ENCODE measurements at places on chromosomes 5 and 9. TPM values are rescaled to one million over a fixed set of nuclear protein-coding genes. Genes with fewer than 3 reads are reported as not detected.
A peak's percentile ranks its signal among the peaks of the same experiment; 100 is the strongest.

The TGFBI gene
- 480 TPM for polyA plus RNA-seq

The GABRA6 gene
- polyA plus RNA-seq = not detected

- no peak overlapping the region for H3K27ac ChIP-seq
- H3K27me3 ChIP-seq = no peaks in the 10 kb centered on the region
- DNase-seq = no peak
- no peak overlapping the region for H3K4me3 ChIP-seq
These were observed 58.1 kb downstream of the ANGPTL2 start for GRCh38 chr9:127064335-127064734.

The RIOK2 gene
- 16.4 TPM for polyA plus RNA-seq

The ADAMTS12 gene
- polyA plus RNA-seq = not detected

The GAPT gene
- 103 TPM for polyA plus RNA-seq

DNA sequence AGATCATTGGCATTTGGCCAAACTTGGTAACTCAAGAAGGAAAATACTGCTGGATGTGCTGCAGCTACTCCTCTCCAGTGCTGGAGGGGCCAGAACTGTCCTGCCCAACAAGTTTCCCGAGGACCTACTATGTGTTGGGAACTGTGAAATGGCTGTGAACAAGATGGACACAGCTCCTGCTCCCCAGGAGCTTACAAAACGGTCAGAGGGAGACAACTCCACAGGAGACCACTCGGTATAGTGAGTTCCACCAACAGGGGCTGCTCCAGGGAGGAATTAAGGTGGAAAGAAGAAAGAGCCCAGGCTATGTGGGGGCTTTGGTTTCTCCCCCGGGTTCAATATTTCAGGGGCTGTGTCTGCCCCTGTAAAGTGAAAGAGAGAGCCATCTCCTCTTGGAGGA is 78.8 kb downstream of the GNA14 start:
- H3K27me3 ChIP-seq = no peaks in the 10 kb centered on the region
- no peak overlapping the region for H3K27ac ChIP-seq
- DNase-seq = no peak

GRCh38 chr9:136621019-136621733 is 41.5 kb upstream of the EGFL7 start:
- DNase-seq = peak; percentile 40
- no peaks in the 10 kb centered on the region for H3K36me3 ChIP-seq
- no peaks in the 10 kb centered on the region for H3K27me3 ChIP-seq
- peaks cover 81% of the 10 kb centered on the region for H3K4me1 ChIP-seq
- H3K4me3 ChIP-seq = peak overlapping the region; percentile 25
- peak overlapping the region; percentile 97 for H3K27ac ChIP-seq

DNA sequence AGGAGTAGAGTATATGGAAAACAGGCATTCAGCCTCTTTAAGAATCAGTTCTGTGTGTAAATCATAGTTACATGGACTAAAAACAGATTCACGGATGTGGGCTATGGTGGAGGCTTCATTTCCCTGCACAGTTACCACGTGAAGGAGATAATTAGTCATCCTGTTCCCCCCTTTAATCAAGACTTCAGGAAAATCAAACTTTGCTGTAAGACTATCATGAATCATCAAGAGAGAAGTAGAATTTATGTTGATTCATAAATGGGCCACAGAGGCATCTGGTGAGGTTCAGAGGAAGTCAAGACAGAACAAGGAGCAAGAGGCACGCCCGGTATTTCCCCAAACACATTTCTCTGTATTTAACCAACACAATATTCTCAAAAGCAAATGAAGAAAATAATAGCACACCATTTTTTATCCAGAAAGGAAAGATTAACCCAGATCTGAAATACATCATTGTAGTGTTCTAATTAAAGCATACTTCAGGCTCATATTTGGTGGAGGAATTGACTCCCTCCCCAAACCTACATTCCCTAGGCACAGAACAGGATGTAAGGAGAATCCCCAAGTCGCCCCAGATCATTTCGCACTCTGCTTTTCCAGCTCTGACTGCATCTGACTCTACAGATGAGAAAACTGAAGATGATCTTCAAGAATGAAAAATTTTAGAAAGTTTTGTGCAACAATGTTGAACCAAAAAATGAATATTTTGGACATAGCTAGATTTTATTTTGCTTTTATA is 175.8 kb upstream of the GAS1 start:
- DNase-seq = no peak
- no peaks in the 10 kb centered on the region for H3K27me3 ChIP-seq
- no peak overlapping the region for H3K27ac ChIP-seq
- no peak overlapping the region for H3K4me3 ChIP-seq

- no peak overlapping the region for H3K4me3 ChIP-seq
- H3K27me3 ChIP-seq = no peaks in the 10 kb centered on the region
- H3K27ac ChIP-seq = no peak overlapping the region
- no peak for DNase-seq
- no peaks in the 10 kb centered on the region for H3K36me3 ChIP-seq
- no peaks in the 10 kb centered on the region for H3K4me1 ChIP-seq
These were observed 308.5 kb downstream of the MAT2B start for GRCh38 chr5:163813900-163814299.

DNA sequence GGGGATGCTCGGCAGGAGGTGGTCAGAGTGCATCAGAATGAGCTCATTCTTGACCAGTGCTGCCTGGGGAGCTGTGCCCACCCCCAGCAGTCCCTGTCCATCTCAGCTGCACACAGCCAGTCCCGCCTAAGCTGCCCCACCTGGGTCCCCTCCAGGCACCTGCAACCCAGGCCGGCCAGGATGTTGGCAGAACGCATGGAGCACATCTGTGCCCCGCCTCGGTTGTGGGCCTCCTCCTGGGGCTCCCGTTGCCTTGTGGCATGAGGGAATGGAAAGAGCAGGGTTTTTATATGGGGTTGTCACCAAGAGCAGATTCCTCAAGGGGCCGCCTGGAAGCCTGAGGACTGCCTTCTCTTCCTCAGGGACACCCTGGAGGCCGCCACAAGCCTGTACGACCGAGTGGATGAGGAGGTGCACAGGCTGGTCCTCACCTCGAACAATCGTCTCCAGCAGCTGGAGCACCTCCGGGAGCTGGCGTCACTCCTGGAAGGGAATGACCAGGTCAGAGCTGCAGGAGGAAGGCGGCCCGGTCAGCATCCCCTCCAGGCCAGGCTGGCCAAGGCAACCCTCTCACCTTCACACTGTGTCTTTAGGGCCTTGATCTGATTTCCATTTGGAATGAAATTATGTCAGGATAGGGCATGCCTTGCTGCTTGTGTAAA is 34.8 kb upstream of the LRRC14B start:
- H3K4me3 ChIP-seq = no peak overlapping the region
- no peaks in the 10 kb centered on the region for H3K27me3 ChIP-seq
- H3K4me1 ChIP-seq = no peaks in the 10 kb centered on the region
- no peak overlapping the region for H3K27ac ChIP-seq
- DNase-seq = no peak

The MYOZ3 gene
- polyA plus RNA-seq = not detected

The PDZD2 gene
- polyA plus RNA-seq = not detected

GRCh38 chr5:143195491-143195890 is 208.0 kb downstream of the NR3C1 start:
- H3K27me3 ChIP-seq = no peaks in the 10 kb centered on the region
- H3K27ac ChIP-seq = peak overlapping the region; percentile 49
- peaks cover 13% of the 10 kb centered on the region for H3K4me1 ChIP-seq

The OR1J1 gene
- not detected for polyA plus RNA-seq

- no peaks in the 10 kb centered on the region for H3K27me3 ChIP-seq
- no peaks in the 10 kb centered on the region for H3K36me3 ChIP-seq
- peak overlapping the region; percentile 100 for H3K27ac ChIP-seq
- peak; percentile 36 for DNase-seq
These were observed 1.1 kb upstream of the FAF2 start for GRCh38 chr5:176446884-176447590.

DNA sequence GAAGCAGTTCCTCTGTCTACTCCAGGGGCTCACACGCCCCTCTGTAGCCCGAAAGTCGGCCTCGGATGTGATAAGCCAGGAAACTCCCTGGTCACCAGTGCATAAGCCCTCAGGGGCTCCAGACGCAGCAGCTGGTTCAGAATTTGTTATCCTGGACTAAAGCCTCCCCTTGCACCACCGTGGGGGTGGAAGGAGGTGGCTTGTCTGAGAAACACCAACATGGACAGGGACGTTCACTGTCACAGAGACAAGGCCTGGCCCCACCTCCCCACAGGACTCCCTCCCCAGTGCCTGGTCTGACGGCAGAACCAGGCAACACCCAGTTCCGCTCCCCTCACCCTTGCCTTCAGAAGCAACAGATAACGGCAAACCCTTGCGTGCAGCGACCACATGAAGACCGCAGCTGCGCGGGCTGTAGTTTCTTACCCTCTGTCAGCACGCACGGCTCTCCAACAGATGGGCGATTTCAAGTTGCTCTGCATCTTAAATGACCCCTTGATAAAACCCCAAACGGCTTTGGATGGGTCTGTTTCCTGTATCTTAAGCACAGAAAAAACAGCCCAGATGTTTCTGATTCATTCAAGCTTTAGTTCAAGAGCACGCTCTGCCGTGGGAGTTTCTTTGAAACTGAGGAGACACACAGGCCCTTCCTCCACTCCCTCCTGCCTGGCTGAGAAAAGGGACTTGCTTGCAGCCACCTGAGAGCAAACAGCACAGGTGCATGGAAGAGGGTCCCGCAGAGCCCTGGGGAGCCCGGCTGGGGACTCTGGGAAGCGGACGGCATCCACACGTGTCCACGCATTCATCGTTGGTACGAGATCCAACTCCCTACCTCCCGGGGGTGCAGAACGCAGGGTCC is 44.7 kb upstream of the NKD2 start:
- DNase-seq = no peak
- H3K27me3 ChIP-seq = no peaks in the 10 kb centered on the region

The PCDHB5 gene
- polyA plus RNA-seq = not detected

DNA sequence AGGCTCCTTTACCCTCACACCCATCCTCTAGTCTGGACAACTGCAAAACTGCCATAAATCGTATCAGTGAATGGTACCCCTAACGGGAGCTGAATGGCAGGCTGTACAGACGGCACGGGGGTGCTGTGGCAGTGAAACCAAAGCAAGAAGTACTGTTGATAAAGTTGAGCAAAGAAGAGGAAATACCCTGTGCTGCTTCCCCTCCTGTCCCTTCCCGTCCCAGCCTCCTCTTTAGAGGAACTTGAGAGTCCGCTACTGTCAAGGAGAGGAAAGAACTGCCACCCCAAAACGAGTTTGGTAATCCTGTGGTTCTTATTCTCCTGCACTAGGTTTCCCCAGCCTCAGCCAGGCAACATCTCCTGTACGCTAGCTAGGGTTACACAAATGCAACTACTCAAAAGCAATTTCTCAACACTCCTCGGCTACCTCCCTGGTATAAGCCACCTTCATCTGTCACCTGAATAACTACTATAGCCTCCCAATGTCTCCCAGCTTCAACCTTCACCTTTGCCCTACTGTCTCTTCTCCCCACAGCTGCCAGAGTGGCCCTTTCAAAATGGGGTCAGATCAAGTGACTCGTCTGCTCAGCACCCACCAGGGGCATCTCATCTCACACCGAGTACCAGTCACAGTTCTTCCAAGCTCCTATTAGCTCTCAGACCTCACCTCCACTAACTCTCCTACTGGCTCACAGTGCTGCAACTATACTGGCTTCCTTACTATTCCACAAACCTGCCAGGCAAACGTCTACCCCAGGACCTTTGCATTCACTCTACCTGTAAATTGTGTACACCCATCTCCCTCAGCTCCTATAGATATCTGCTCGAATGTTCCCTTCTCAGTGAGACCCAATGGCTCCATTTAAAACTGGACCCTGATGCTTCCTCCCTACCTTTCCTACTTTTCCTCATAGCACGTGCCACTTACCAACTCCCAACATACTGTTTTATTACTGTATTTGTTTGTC is 4.1 kb downstream of the GLRX start:
- H3K4me1 ChIP-seq = peaks cover 53% of the 10 kb centered on the region
- peak; percentile 84 for DNase-seq
- peaks cover 39% of the 10 kb centered on the region for H3K36me3 ChIP-seq
- peak overlapping the region; percentile 84 for H3K27ac ChIP-seq

DNA sequence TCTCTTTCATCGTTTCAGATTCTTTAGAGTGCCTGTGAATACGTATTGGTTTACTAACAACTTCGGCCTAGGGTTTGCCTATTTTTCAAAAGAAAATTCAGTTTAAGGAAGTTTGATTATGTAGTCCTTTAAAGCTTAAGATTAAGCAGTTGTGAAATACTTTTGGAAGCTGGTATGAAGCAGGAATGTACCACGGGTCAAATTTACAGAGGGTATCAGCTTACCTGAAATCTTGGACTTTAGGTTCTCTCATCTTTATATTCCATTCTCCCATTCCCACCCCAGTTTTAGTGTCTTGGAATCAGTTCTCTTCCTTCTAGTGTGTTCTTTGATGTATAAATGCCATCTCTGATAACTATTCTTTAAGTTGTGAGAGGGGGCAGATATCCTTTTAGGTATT is 53.2 kb downstream of the IQGAP2 start:
- H3K4me3 ChIP-seq = no peak overlapping the region
- H3K36me3 ChIP-seq = no peaks in the 10 kb centered on the region
- no peaks in the 10 kb centered on the region for H3K27me3 ChIP-seq
- H3K4me1 ChIP-seq = peaks cover 24% of the 10 kb centered on the region
- H3K27ac ChIP-seq = peak overlapping the region; percentile 60

- H3K27me3 ChIP-seq = no peaks in the 10 kb centered on the region
- peaks cover 43% of the 10 kb centered on the region for H3K4me1 ChIP-seq
- no peak overlapping the region for H3K27ac ChIP-seq
- DNase-seq = no peak
These were observed 2.4 kb downstream of the TLE4 start for GRCh38 chr9:79574136-79574535.

The ISL1 gene
- polyA plus RNA-seq = not detected

The PRLR gene
- 0.79 TPM for polyA plus RNA-seq

DNA sequence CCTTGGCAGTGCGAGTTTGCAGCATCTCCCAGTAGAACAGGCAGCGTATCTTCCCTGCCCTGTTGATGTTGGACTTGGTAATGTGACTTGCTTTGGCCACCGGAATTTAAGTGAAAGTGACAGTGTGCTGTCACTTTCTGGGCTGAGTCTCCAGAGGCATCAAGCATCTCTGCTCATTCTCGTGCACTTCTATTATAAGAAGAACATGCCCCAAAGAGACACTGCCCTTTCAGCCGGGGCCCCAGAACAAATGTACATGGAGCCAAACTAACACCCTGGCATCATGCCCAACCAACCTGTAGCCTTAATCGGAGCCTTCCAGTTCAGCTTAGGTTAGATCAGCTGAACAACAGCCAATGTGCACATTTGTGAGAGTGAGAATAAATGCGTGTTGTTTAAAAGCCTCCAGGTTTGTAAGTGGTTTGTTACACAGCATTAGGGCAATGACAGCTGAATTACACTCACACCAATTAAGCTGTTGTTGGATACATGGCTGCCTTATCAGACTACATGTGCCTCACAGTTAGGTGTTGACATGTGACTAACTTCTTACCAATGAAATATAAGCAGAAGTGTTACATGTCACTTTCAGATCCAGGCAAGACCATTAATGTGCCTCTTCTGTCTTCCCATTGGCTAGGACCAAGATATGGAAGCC is 22.1 kb upstream of the FRMD3 start:
- no peak overlapping the region for H3K4me3 ChIP-seq
- H3K4me1 ChIP-seq = no peaks in the 10 kb centered on the region
- no peaks in the 10 kb centered on the region for H3K36me3 ChIP-seq
- no peak for DNase-seq

- DNase-seq = no peak
- H3K4me3 ChIP-seq = no peak overlapping the region
- no peaks in the 10 kb centered on the region for H3K4me1 ChIP-seq
- H3K27me3 ChIP-seq = no peaks in the 10 kb centered on the region
- no peak overlapping the region for H3K27ac ChIP-seq
- no peaks in the 10 kb centered on the region for H3K36me3 ChIP-seq
These were observed 233.6 kb upstream of the EDIL3 start for GRCh38 chr5:84618262-84618661.

GRCh38 chr9:136333486-136333885 is 6.1 kb downstream of the GPSM1 start:
- no peak for DNase-seq
- H3K4me1 ChIP-seq = peaks cover 7% of the 10 kb centered on the region
- H3K27ac ChIP-seq = no peak overlapping the region
- H3K4me3 ChIP-seq = no peak overlapping the region
- H3K27me3 ChIP-seq = no peaks in the 10 kb centered on the region
- H3K36me3 ChIP-seq = no peaks in the 10 kb centered on the region

The PCDHGB6 gene
- 0.01 TPM for polyA plus RNA-seq

All from CD14-positive monocyte (primary cell).